ENCODE measurements at places on chromosomes 5 and 9.
A peak's percentile ranks its signal among the peaks of the same experiment; 100 is the strongest.

- DNase-seq, result no peak
Observed at GRCh38 chr9:2849941-2850340, 6.0 kb upstream of the PUM3 start.

GRCh38 chr5:10243660-10244240 is 5.9 kb downstream of the ATPSCKMT start:
- no peak for DNase-seq

DNA sequence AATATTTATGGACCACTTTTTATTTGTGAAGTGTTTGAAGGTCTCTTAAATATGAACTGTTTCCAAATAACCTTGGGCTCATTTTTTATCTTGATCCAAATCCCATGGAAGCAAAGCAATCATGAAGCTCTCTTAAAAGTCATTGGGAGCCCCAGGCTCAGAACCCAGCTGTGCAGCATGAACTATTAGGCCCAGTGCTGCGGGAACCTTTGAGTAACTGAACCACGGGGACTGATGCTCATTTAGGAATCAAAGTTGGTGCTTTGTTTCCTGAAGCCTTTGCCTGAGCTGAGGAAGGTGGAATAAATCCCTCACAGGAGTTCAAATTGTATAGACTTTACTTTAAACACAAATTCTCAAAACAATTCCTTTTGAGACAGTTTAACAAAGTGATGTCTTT is 27.8 kb downstream of the MAT2B start:
- no peak for DNase-seq

GRCh38 chr5:39080597-39081204 is 6.5 kb upstream of the RICTOR start:
- DNase-seq, result no peak

GRCh38 chr5:135600971-135601381 is 22.2 kb upstream of the CXCL14 start:
- no peak for DNase-seq

DNA sequence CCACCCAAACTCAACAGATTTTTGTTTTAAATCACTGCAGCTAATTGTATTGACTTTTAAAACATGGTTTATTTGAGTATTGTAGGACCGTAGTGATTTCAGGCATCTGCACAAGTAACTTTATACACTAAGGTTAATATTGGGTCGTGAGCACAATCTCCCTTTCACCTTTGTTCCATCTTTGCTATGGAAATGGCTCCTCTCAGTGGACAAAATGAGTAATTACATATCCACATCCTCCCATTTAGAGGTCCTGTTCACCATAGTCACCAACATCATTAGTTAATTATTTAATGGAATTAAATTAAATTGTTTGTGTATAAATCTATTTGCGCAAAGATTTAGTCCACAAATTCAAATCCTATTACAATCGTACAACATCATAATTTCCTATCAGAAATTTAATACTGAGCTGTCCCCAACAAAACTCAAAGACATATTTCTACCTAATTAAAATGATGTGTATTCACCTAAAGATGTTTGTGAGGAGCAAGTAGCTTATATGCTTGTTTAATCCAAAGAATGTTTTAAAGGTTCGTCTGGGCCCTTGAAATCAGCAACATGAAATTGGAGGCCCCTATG is 173.0 kb upstream of the DAPK1 start:
- DNase-seq, result no peak

- no peak for DNase-seq
Observed at GRCh38 chr5:36058776-36059175, 7.9 kb downstream of the UGT3A2 start.

GRCh38 chr5:56262279-56262678 is 29.1 kb upstream of the ANKRD55 start:
- DNase-seq, result no peak

DNA sequence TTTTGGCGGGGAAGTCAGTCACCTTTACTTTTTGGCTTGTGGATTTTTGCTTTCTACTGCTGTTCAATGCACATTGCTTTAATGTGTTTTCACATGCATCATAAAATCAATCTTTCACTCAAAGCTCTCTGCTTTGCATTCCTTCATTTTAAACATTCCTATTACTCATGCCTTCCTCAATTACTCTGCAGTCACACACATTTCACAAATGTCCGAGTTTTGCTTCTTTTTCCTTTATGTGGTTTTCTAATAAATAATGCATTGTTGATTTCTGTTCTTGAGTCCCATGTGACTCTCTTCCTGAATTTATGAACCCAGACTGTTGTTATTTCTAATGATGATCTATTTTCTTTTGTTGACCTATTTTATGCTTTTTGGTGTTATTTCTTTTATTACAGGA is 82.3 kb upstream of the EPB41L4B start:
- DNase-seq, result no peak

GRCh38 chr5:149419859-149420544 is 40.9 kb upstream of the IL17B start:
- no peak for DNase-seq

GRCh38 chr9:27352457-27353165 is 55.7 kb upstream of the EQTN start:
- DNase-seq, result no peak

DNA sequence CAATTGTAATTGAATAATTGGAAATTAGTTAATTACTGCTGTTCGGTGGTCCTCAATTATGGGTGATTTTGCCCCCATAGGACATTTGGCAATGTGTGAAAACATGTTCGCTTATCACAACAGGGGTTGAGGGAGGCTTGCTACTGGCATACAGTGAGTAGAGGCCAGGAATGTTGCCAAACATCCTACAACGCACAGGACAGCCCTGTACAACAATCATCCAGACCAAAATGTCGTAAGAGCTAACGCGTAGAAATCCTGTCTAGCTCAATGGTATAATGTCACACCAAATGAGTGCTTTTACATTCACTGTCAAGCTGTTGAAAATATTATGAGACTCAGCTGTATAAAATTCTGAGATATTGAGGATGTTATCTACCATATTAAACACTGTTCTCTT is 464.4 kb upstream of the TUSC1 start:
- DNase-seq, result no peak

DNA sequence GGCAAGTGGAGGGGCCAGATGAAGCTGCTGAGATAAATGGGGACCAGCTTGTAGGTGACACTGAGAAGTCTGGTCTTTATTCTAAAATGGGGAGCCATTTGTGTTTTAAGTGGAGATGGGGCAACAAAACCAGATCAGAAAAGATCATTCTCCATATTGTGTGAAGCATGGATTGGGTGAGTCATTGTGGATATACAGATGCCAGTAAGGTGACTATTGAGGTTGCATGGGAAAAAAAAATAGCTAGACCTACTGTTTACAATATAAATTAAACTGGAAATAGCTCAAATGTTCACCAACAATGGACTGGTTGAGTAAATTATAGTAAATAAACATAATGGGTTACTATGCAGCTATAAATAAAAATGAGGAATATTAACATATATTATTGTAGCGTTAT is 5.4 kb upstream of the MAP1B start:
- no peak for DNase-seq

DNA sequence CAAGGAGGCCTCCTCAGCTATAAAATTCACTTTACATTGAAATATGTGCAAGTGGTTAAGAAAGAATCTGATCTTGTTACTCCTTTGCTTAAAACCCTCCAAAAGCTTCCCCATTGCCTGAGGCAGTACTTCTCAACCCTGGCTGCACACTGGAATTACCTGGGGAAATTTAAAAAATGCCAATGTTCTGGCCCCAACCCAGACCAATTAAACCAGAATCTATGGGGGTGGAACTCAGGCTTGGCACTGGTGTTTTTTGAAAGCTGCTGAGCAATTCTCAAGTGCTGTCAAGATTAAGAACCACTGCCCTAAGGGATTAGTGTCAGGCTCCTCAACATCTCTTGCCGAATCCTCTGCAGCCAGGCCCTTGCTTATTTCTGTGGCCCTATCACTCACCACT is 269.6 kb downstream of the ELAVL2 start:
- DNase-seq, result no peak

- peak; percentile 98 for DNase-seq
Observed at GRCh38 chr5:95669540-95669939, 13.3 kb downstream of the SPATA9 start.

- DNase-seq, result peak; percentile 4
Observed at GRCh38 chr5:100762108-100762507, 141.0 kb downstream of the ST8SIA4 start.

GRCh38 chr9:33113799-33114547 is 37.5 kb upstream of the SMU1 start:
- no peak for DNase-seq

GRCh38 chr5:72140711-72141110 is 33.4 kb downstream of the MAP1B start:
- no peak for DNase-seq

DNA sequence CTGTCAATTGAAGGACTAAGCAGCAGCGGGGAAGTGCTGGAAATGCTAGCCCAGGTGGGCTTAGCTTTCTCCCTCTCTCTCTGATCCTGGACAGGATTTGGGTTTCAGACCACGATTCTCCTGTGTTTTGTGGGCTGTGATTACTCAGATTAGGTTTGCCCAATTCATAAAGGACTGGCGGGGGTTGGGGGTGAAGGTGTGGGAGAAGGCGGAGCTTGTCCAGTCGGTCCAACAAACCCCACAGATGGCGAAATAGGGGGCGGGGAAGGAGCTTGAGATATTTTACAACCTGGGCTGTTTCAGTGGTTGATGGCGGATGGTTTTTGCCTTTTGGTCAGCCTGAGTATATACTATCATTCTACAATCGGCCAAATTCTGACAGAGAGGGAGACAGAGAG is 35.2 kb downstream of the PCDHAC2 start:
- DNase-seq, result no peak

DNA sequence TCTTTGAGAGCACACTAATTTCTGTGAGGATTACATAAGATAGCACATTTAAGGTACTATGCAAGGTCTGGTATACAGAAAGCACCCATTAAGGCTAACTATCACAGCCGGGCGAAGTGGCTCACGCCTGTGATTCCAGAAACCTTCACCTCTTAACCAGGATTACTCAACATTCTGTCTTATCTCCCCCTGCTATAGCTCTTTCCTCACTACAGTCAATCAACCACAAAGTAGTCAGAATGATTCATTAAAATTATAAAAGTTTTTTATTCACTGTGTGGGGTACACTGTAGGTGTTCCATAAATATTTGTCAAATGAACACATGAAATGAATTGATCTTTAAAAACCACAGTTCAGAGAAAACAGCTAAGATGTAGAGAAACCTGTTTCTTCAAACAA is 48.7 kb downstream of the CHD1 start:
- no peak for DNase-seq

DNA sequence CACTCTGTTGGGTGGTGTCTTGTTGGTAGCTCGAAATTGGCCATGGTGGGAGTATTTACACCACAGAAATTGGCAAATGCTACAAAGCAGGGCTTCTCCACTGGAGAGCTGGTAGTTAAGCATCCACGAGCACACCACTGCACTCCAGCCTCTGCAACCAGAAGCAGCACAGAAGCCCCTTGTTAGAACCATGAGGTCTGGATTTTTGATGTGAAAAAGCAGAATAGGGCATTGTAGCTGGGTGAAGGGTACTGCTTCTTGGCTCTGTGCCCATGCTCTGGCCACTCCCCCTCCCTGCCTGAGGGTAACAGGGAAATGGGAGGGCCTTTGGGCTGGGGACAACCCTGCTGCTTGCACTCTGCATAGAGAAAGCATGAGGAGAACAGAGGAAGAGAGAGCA is 81.2 kb upstream of the UBTD2 start:
- DNase-seq, result no peak
